ENCODE measurements at places on chromosomes 11 and 22.

GRCh38 chr22:29773233-29773632 lies 6.1 kb downstream of the UQCR10 start:
- peak; percentile 93 for ATAC-seq

DNA sequence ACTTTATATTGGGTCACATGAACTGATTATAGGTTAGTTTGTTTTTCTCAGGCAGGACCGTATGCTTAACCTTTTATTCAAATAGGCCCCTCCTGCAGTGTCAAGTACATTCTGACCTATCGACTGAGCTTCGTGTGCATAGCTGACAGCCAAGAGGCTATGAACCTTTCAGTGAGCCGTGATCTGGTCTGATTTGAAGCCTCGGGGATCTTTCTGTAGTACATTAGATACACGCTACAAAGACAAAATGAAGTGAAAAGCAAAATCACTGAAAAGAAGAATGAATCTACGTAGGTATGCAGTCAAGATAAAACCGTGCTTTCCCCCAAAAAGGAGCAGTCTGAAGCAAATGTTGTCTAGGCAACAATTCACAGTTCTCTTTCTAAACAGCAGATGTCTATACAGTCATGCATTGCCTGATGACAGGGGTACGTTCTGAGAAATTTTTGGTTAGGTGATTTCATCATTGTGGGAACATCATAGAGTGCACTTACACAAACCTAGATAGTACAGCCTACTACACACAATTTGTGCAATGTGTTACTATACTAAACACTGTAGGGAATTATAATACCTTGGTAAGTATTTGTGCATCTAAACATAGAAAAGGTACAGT lies 18.1 kb downstream of the JHY start:
- no peak for ATAC-seq

DNA sequence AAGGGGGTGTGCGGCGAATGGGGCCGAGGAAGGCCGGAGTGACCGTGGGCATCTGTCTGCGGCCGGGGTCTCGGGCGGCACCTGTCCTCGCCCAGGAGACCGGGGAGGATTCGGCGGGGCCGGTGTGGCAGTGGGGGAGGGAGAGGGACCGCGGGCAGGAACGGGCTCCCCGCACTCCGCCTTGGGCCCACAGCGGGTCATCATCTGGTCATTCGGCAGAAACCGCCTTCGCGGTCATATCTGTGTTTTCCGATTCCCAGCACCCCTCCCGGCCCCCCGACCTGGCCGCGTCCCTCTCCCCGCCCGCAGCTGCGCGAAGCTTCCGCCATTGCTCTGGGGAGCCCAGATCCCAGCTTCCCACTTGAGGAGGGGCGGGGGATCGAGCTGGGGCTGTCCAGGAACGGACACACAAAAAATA lies 824 bp upstream of the CBX6 start:
- ATAC-seq: no peak

GRCh38 chr11:122229481-122230384 lies 113.7 kb upstream of the BLID start:
- ATAC-seq: peak; percentile 20

- ATAC-seq: no peak
Observed at GRCh38 chr11:134333946-134334345, 2.2 kb downstream of the GLB1L2 start.

GRCh38 chr11:62054484-62055121 lies 69.2 kb upstream of the INCENP start:
- ATAC-seq: peak; percentile 54

DNA sequence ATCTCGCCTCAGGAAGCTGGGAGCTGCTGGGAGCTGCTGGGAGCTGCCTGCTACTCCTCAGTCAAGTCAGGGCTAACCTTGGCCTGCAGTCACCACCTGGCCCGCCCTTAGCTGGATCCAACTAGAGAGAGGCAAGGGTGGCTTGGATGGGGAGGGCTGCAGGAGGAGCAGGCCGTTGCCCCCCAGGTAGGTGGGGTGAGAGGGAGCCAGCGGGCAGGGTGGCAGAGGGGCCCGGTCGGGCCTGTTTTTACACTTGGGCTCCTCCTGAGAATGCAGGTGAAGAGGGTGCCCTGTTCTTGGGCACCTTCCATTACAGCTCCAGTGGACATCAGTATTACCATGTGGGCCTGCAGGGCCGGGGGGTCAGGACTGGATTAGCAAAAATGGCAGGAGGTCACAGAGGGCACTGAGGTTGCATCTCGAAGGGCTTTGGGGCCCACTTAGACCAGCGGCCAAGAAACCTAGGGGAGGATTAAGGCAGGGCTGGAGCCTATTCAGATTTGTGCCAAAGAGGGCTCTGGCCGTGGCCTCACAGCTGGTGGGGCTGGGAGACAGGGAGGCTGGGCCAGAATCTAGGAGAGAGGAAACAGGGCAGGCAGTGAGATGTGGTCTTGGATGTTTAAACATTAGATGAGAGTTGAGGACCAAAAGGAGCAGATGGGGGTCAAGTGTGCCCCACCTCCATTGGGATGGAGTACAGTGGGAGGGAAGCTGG lies 60.8 kb upstream of the TTLL12 start:
- no peak for ATAC-seq

DNA sequence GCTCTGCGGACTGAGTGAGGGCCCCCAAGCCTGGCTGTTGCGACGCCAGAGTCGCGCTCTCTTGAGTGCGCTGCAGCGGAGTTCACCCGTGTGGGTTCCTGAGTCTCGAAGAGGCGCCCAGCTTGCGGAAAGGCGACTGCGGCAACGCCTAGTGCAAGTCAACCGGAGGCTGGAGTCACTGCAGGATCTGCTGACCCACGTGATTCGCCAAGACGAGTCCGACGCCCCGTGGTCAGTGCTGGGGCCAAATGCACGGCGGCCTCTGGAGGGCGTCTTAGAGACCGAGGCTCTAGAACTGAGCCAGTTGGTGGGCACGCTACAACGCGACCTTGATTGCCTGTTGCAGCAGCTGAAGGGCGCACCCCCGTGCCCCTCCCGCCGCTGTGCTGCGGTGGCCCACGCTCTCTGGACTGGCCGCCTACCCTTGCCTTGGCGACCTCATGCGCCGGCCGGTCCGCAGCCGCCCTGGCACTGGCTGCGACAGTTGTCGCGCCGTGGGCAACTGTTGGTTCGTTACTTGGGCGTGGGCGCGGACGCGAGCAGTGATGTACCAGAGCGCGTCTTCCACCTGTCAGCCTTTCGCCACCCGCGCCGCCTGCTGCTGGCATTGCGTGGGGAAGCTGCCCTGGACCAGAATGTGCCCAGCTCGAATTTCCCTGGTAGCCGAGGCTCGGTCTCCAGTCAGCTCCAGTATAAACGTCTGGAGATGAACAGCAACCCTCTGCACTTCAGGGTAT lies 32.6 kb downstream of the RRP8 start:
- no peak for ATAC-seq

- ATAC-seq: no peak
Observed at GRCh38 chr22:23910496-23911190, 16.5 kb downstream of the MIF start.

- no peak for ATAC-seq
Observed at GRCh38 chr11:105878510-105878909, 143.5 kb downstream of the MSANTD4 start.

- ATAC-seq: peak; percentile 17
Observed at GRCh38 chr11:131924001-131924400, 553.6 kb downstream of the NTM start.

- no peak for ATAC-seq
Observed at GRCh38 chr11:46540807-46541206, 53.0 kb downstream of the AMBRA1 start.

DNA sequence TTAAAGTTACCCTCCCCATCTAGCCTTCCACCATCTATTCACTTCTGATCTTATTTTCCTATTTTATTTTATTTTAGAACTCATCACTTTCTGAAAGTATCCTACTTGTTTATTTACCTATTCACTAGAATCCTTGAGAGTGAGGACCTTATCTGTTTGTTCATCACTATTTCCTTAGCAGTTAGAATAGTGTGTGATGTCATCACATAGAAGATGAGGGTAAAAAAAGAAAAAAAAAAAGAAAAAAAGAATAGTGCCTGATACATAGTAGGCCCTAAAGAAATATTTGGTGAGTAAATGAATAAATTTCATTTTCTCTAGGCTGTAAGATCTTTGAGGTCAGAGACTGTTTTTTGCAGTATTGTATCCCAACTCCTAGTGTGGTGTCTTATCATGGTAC lies 36.7 kb downstream of the PAAF1 start:
- no peak for ATAC-seq

DNA sequence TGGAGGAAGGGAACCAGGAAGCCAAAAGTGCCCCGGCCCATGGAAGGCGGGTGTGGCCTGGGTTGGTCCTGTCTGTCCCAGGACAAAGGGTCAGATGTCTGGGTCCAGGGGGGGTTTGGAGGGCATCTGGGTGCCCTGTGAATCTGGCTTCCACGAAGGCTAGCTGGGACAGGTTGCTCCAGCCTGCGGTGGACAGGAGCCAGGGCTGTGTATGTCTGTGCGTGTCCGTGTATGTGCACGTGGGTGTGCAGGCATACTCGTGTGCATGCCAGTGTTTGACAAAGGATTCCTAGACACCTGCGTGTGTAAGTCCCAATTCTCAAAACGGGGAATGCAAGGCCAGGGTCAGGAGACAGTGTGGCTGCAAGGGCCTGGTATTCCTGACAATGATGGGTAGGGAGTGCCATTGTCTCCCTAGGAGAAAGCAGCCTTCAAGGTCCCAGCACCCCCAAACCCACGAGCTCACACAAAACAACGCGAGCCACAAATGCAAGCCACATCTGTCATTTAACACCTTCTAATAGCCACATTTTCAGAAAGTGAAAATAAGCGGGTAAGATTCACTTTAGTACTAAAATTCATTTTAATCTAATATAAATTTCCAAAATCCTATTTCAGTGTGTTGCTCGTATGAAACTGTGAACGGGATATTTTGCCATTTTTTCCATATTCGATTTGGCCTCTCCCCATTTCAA lies 78.4 kb upstream of the WNT7B start:
- ATAC-seq: peak; percentile 11

- peak; percentile 32 for ATAC-seq
Observed at GRCh38 chr11:75667255-75667830, 1.5 kb downstream of the MAP6 start.

GRCh38 chr11:19978668-19979518 lies 181.4 kb downstream of the DBX1 start:
- peak; percentile 92 for ATAC-seq

- no peak for ATAC-seq
Observed at GRCh38 chr11:117915672-117916235, 13.4 kb downstream of the TMPRSS13 start.

GRCh38 chr22:23384923-23385677 lies 195.0 kb downstream of the IGLL1 start:
- ATAC-seq: no peak
